GM18507 (cell line): ENCODE measurements at places on chromosomes 11 and 22.

DNA sequence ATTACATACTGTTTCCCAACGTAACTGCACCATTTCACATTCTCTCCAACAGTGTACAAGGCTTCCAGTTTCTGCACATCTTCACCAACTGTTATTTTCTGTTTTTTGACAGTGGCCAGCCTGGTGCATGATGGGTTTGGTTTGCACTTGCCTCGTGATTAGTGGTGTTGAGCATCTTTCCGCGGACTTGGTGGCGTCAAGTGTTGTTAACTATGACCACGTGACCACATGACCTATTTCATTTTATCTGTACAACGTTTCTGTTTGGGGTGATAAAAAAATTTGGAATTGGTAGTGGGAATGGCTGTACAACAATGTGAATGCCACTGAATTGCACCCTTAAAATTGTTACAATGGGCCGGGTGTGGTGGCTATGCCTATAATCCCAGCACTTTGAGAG, 2.5 kb upstream of the YPEL1 start:
- DNase-seq = no peak

- no peak for DNase-seq
These were observed 188.9 kb downstream of the ST3GAL4 start for GRCh38 chr11:126544108-126545056.

DNA sequence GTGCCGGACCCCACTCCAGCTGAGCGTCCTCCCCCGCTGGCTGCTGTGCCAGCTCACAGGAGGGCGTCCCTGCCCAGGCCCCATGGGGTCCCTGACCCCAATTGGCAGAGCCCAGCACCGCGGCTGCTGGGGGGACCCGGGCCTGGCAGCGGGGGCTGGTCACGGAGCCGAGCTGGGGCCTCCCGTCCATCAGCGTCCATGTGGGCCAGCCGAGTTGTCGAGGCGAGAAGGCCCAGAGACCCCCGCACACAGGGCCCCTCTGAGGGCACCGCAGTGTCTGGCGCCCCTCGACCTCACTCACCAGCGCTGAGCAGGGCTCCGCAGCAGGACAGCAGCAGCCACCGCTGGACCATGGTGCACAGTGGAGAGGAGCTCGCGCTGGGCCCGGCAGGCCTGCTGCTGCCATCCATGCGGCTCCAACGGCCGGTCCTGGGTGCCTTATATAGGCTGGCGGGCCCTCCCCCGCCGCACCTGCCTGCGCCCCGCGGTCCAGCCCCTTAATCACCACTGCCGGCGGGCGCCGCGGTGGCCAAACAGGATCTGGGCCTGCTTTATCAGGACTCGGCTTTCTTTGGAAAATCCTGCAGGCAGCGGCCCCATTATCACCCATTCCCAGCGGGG, at the start of gene MUC6:
Gene MUC6, minus strand, starts transcription at position 416 of the 621 bp plus-strand sequence. Its CDS starts 63 bp downstream, at position 353.
- DNase-seq = no peak

- DNase-seq = no peak
These were observed 42.9 kb downstream of the UBASH3B start for GRCh38 chr11:122698392-122698791.

DNA sequence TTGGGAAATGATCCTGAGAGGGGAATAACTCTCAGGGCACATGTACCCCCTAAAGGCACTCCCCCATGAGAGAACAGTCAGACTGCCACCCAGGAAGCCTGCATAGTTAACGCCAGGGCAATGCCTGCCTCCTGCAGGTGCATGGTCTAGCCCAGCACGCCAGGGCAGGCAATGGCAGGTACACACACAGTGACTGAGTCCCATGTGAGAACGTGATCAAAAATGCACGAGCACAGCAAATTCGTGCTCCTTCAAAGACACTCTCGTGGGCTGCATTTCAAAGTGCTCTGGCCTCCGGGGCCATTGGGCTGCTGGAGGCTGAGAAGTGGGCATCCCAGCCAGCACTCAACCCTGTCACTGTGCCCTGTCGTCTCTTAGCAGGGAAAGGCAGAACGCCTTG, 79.7 kb downstream of the SHANK2 start:
- no peak for DNase-seq
